ENCODE measurements at places on chromosomes 5 and 9.

DNA sequence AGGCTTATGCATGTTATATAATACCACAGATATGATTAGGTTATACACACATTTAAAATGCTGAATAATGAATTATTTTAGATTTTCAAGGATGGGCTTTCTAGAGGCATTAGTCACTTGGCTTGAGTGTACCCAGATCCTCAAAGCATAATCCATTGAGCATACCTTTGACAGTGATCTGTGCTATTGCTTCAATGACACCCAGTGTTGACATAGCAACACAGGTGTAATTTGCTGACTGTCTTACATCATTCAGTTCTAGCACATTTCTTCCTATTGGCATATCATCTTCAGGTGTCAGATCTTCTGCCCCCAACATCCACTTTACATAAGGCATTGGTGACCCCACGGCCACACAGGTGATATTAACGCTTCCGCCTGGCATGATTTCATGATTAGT is 721.5 kb upstream of the DMAC1 start:
- no peak for DNase-seq

DNA sequence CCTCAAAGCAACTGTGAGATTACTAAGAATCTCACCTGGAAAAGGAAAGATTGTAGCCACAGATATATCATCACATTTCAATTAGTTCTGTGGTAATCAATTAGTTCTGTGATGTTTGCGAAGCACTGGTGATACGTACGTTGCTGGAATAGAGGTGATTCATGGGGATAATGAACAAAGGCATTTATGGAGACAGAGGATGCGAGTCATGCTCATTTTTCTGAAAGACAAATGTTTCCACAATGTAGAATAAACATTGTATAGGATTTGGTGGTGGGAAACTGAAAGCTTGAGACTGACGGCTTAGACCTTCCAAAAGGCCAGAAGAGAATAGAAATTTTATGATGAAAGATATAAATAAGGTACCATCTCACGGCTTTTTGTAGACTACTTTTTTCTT is 507.3 kb upstream of the TYRP1 start:
- DNase-seq: no peak

GRCh38 chr9:33320568-33321261 is 30.4 kb downstream of the NFX1 start:
- no peak for DNase-seq

- no peak for DNase-seq
Observed at GRCh38 chr5:77431286-77431685, 60.8 kb downstream of the WDR41 start.

DNA sequence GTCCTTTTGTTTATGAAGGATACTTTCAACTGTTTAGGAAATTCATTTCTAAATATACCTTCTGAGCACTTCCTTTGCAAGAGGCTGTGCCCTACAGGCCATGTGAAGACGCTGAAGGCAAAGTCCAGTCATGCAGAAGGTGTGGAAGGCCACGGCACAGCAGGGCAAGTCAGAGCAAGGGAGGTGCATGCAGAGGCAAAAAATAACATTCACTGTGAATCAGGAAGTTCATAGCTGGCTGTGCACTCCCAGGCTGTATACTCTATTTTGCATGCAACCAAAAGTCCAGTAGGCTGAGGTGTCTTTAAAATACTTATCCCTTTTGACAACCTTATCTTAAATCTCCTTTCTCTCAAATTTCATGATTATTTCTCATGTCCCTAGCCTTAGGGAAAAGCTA is 50.3 kb downstream of the GNAQ start:
- peak; percentile 12 for DNase-seq

GRCh38 chr9:70052768-70053167 is 9.1 kb downstream of the MAMDC2 start:
- no peak for DNase-seq

GRCh38 chr9:132207839-132208615 is 46.2 kb downstream of the NTNG2 start:
- no peak for DNase-seq

- no peak for DNase-seq
Observed at GRCh38 chr5:7474821-7475403, 79.0 kb downstream of the ADCY2 start.

- no peak for DNase-seq
Observed at GRCh38 chr5:71533615-71534014, 53.5 kb upstream of the MCCC2 start.

DNA sequence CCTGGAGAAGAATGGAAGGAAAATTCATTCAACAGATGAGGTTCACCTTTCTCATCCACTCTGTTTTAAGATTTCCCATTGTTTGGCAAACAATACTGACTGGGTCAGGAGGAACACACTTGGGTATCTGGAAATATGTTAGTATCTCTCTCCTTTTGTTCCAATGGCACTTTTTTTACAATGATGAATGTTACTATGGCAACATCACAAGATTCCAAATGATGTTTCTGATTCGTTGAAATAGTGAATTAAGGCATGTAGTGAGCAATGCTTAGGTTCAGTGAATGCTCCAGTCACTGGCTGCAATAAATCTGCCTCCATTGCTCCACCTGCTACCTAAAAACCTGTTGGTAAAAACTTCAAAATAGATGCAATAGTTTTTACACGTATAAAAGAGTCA is 392.8 kb downstream of the DNAH5 start:
- DNase-seq: no peak

DNA sequence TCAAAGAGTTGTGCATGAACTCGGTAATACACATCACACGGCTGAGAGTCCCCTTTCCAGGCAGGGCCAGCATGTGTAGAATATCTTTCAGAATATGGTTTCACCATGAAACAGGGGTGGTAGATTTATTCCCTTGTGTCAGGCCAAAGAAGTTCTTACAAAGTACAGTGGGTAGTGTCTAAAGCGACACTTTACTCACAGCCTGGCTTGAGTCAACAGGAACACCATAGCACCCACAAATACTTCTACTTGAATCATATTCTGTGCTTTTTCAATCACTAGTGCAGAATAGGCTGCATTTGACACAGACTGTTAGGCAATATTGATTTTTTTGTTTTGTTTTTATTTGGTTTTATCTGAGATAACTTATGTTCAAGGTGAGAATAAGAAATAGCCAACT is 12.6 kb downstream of the LSM11 start:
- no peak for DNase-seq

- no peak for DNase-seq
Observed at GRCh38 chr5:163410505-163410904, 26.9 kb upstream of the CCNG1 start.

DNA sequence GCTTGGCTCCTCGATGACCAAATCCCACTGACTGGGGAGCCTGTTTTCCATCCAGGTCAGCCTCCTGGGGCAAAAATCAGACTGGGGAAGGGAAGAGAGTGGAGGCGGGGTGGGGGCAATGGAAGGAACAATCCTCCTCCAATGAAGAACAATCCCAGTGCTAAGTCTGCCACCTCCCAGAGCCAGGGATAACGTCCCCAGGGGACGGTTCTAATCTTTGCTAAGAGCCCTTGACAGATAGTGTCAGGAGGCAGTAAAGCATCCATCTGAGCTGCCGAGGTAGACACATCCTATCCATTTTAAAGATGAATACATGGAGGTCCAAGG is 298.5 kb upstream of the MSX2 start:
- no peak for DNase-seq

GRCh38 chr9:93133681-93134014 is 403 bp downstream of the NINJ1 start:
- DNase-seq: peak; percentile 47

DNA sequence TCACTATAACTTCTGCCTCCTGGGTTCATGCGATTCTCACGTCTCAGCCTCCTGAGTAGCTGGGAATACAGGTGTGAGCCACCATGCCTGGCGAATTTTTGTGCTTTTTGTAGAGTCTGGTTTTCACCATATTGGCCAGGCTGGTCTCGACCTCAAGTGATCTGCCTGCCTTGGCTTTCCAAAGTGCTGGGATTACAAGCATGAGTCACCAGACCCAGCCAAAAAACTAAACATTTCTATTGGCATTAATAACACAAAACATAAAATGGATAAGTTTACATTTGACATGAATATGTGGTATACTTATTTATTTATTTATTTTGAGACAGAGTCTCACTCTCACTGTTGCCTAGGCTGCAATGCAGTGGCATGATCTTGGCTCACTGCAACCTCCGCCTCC is 13.6 kb upstream of the REEP5 start:
- DNase-seq: no peak

Data from T47D (cell line).